ENCODE measurements at places on chromosomes 2 and 18. TPM values are rescaled to one million over a fixed set of nuclear protein-coding genes. Genes with fewer than 3 reads are reported as not detected.

Gene CDKL4
- polyA plus RNA-seq: 0.60 TPM

Gene ZNF804A
- polyA plus RNA-seq: 0.02 TPM

Gene IL37
- polyA plus RNA-seq: not detected

Gene CD207
- 0.33 TPM for polyA plus RNA-seq

Gene KRTCAP3
- polyA plus RNA-seq: 3.6 TPM

Gene RRM2
- polyA plus RNA-seq: 23.6 TPM

Gene RIT2
- 0.06 TPM for polyA plus RNA-seq

Gene PID1
- 0.16 TPM for polyA plus RNA-seq

Gene IL1RN
- not detected for polyA plus RNA-seq

Gene SKA1
- 4.5 TPM for polyA plus RNA-seq

Gene ACMSD
- not detected for polyA plus RNA-seq

Gene MROH2A
- 0.02 TPM for polyA plus RNA-seq

Gene CNOT9
- polyA plus RNA-seq: 40.8 TPM

Gene ALPI
- not detected for polyA plus RNA-seq

Gene CHRND
- not detected for polyA plus RNA-seq

Gene NIFK
- 17.0 TPM for polyA plus RNA-seq

DNA sequence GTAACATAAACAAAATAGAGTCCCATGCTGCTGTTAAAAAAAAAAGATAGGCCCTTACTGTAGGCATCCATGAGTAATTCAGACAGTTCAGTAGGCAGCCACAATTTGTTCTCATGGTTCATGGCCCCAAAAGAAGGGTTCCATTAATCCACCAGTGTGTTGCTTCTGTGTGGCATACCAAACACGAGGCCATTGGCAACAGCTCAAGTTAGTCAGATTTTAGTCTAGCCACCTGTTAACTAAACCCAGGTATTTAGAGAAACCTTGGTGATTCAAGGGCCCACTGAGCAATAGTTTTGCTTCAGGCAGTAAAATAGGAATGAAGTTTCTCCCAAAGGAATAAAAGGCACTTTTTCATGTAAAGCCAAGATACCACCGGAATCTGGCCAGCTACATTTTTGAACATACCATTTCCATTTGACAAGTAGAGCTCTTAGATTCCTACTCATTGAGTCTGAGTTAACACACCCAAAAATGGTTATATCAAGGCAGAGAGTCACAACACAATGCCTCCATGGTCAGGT lies 80.1 kb upstream of the SRD5A2 start:
- DNase-seq: no peak

DNA sequence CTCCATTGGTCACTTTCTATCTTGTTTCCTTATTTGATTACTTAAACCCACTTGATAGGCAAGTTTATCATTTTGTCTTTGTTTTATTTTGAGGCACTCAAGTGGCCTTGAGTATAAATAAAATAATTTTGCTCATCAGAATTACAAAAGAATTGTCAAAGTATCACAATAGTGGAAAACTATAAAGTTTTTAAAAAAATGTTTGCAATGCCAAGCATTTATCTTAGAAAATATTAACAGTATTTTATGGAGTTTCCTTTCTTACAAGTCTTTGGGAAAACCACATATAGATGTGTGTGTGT lies 14.7 kb downstream of the PMS1 start:
- no peak for DNase-seq

DNA sequence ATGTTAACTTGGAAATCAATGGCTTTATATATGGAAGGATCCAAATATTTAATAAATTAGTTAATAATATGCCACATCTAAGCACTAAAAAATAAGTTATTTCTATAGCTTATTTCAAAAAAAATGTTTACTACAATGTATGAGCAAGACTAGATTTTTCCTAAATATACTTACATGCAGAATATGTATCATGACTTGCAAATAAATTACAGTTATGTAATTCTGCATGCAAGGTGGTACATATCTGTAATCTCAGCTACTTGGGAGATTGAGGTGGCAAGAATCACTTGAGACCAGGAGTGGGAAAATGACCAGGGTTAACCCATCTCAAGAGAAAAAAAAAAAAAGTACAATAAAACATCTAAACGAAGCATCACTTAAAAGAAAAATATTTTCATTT lies 11.6 kb downstream of the PUM2 start:
- no peak for DNase-seq

GRCh38 chr2:217438821-217439220 lies 564.0 kb downstream of the TNS1 start:
- DNase-seq: no peak

- DNase-seq: no peak
Observed at GRCh38 chr2:239013678-239013976, 165.7 kb downstream of the TWIST2 start.

DNA sequence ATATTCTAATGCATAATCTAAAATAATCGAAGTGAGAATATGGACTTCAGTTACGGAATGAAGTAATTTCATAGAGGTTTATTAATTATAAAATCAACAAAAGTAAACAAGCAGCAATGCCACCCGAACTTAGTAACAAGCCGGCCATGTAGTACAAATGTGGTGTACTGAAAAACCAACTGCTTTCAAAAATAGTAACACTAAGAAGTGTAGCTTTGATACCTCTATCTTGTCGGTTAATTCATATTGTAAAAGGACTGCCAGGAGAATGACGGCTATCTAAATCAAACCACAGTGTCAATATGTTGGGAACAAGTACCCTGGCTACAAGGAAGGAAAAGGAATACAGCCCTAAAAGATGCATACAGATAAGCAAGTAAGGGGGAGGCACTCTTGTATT lies 48.5 kb downstream of the WDR33 start:
- DNase-seq: no peak

DNA sequence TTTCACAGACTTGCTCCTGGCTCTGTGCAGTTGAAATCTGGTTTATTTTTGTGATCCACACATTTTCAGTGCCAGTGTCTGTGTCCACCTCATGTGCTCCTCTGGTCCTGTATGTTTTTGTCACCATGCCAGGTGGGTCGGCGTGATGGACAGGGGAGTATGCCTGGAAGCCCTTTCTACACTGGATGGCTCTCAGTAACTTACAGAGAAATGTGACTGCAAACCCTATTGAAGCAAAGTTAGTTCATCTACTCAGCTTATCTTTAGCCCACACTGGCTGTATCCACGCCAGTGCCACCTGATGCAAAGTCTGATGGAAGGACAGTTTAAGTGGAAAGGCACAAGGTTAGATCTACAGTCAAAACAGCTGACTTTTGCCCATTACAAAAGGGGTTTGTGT lies 4.3 kb downstream of the IMPA2 start:
- no peak for DNase-seq

DNA sequence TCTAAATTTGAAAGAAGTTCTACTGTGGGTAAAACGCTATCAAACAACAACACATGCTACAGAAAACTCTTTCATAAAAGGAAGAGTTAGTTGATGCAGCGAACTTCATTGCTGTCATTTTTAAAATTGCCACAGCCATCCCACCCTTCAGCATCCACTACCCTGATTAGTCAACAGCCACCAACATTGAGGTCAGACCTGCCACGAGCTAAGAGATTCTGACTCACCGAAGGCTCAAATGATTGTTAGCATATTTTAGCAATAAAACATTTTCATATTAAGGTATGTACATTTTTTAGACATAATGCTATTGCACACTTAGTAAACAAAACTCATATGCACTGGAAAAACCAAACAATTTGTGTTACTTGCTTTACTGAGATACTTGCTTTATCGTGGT lies 347.1 kb downstream of the CLIP4 start:
- DNase-seq: no peak

- DNase-seq: no peak
Observed at GRCh38 chr2:136290326-136290725, 172.4 kb upstream of the CXCR4 start.

DNA sequence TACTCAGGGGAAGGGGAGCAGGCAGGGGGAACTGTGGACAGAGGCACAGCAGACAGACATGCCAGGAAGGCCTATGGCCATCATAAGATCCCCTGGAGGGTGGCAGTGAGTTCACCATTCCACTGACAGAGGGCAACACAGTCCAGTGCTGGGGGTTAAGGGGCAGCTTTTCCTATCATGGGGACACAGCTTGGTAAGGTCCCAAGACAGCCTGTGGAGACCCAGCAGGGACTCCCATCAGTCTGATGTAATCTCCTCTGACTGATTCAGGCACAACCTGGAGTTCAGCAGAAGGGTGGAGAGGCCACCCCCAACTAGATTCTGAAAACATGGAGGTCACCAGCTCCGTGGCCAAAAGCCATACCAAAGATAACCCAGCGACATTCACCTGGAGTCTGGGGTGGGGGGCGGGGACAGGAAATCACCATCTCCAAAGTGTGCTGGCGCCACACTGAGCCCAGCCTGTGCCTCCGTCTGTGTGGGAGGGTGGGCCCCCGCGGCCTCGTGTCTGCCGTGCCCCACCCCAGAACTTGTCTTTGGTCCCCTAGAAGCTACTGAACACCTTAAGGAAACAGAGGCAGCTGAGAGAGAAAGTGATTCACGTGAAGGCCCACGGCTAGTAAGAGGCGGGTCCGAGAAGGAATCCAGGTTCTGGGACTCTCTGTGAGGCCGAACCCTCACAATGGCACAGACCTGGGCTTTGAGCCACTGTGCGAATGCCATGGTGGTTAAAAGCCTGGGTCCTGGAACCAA lies 28.6 kb downstream of the DNMT3A start:
- DNase-seq: no peak

DNA sequence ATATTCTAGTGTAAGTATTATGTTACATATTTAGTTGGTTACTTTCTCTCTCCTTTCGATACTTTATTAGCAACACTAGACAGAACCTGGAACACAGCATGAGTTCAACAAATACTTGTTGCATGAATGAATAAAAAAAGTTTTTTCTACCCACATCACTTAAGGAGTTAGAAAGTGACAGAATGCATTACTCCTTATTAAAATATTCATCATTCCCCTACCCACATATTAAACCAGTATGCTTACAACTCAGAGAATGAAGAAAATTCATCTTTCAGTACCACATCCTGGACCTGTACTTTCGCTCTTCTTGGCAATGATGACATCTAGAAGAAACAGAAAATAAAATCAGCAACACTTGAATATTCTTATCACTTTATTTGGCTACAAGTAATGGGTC lies 6.0 kb downstream of the SRBD1 start:
- DNase-seq: no peak

DNA sequence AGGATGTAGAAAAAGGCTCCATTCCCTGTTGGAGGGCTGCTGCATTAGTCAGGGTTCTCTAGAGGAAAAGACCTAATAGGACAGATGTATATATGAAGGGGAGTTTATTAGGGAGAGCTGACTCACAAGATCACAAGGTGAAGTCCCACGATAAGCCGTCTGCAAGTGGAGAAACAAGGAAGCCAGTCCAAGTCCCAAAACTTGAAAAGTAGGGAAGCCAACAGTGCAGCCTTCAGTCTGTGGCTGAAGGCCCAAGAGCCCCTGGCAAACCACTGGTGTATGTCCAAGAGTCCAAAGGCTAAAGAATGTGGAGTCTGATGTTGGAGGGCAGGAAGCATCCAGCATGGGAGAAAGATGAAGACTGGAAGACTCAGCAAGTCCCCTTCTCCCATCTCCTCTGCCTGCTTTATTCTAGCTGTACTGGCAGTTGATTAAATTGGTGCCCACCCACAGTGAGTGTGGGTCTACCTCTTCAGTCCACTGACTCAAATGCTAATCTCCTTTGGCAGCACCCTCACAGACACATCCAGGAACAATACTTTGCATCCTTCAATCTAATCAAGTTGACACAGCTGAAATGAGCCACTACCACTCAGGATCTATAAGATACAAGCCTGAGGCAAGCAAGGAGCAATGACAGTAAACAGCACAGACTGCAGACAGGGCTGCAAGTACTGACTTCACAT lies 30.0 kb upstream of the ATG16L1 start:
- no peak for DNase-seq

GRCh38 chr2:215912299-215912842 lies 101.0 kb downstream of the MREG start:
- no peak for DNase-seq

DNA sequence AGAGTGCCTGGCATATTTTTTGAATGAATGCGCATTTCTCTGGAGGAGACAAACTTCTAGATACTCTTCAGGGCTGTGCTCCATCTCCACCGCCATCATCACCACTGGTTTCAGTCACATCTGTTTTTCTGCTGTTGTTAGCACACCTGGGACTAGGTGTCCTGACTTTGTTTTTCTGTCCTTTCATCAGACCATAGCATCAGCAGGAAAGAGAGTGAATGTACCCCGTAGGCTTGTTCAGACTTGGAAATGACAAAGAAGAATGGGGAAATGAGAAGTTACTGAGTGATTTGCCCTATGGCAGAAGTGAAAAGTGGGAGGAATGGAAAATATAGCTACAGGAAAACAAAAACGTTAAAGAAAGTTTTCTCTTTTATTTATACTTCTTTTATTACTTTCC lies 965.2 kb upstream of the FANCL start:
- DNase-seq: no peak

DNA sequence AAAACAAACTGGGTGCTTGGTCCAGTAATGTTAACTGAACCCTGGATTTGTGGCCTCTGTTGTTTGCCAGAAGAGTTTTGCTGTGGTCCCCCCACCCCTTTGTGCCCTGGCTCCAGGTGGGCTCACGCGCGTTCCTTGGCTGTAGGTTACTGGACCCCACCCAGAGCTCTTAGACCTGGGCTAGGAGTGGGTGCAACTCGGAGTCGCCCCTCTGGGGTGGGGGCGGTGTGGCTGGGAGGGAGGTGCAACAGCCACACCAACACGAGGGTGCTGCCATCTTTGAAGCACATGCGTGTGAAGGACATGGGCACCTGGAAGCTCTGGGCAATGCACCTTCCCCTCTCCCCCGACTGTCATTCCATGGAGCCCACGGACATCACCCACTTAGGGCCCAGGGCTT lies 92.7 kb downstream of the USP40 start:
- no peak for DNase-seq

GRCh38 chr2:29723255-29724001 lies 198.0 kb downstream of the ALK start:
- DNase-seq: no peak

DNA sequence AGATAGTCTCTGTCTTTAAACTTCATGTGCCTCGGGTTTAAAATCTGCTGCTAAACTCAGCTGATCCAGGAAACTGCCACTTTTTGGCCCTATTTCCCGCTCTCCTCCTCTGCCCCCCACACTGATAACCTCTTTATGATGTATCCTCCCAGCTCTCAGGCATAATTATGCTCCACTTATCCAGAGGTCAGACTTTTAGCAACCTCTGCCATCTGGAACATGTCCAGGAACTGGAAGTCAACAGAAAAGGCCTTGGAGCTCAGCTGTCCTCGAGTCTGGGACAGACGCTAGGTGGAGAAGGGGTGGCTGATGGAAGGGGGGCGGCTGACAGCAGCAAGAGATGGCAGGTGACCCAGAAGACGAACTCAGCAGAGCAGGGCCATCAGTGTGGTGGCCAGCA lies 41.2 kb downstream of the ASAP2 start:
- peak; percentile 81 for DNase-seq

Data from SK-N-SH (cell line).